ENCODE measurements at places on chromosomes 4 and X.
A peak's percentile ranks its signal among the peaks of the same experiment; 100 is the strongest.

- DNase-seq, result no peak
These were observed 909 bp upstream of the SLAIN2 start for GRCh38 chr4:48340276-48340964.

DNA sequence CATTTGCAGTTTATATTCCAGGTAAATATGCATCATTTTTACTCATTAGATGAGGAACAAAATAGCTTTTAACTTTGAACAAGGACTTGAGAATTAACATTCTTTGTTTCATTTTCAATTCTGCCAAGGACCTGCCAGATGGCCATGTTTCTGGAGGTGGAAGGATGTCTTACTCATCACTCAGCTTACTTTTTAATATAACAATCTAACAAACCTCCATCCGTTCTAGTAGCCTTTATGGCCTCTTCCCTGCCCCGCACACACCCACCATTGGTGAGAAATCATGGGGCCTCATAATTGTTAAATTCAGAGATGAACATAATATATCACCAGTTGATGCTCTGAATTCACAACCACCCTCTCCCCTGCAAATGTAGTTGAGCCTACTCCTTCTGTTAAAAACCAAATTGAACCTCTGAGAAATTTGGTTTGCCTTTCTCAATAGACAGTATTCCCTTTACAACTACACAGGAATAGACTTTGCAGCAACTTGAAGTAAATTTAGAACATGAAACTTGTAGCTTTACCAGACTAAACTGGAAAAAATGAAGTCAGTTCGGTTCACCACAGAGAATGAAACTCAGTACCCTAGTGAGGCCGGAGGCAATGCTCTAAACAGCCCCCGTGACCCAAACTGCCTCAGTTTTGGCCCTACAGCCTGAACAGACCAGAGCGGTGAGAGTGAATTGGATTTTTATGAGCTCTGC, 50.1 kb upstream of the ACSL4 start:
- DNase-seq, result no peak

GRCh38 chr4:26751004-26751403, 109.6 kb upstream of the STIM2 start:
- no peak for DNase-seq

DNA sequence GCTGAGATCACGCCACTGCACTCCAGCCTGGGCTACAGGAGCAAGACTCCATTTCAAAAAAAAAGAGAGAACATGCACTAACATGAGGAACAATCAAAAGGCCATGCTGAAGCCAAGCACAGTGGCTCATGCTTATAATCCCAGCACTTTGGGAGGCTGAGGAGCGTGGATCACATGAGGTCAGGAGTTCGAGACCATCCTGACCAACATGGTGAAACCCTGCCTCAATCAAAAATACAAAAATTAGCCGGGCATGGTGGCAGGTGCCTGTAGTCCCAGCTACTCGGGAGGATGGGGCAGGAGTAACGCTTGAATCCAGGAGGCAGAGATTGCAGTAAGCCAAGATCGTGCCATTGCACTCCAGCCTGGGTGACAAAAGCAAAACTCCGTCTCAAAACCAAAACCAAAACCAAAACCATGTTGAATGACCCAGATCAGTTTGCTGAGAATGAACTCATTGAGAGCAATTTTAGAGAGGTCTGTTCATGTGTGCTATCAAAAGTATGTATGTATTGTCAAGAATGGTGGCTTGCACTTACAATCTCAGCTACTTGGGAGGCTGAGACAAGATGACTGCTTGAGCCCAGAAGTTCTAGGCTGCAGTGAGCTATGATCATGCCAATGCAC, 44.8 kb downstream of the PDS5A start:
- no peak for DNase-seq

GRCh38 chrX:15160558-15161095, 109.3 kb downstream of the ASB9 start:
- no peak for DNase-seq

DNA sequence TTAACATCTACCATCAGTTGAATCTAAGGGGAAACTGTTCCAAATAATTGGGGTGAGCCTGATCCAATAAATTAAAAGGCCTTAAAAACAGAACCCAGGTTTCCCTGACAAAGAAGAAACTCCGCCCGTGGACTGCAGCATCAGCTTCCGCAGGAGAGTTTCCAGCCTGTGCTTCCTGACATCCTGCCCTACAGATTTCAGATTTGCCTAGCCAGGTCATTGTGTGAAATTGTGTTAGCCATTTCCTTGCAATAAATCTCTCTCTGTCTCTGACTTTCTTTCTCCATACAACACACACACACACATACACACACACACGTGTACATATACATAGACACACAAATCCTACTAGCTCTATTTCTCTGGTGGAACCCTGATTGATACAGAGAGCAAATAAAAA, 48.3 kb upstream of the LCORL start:
- no peak for DNase-seq

DNA sequence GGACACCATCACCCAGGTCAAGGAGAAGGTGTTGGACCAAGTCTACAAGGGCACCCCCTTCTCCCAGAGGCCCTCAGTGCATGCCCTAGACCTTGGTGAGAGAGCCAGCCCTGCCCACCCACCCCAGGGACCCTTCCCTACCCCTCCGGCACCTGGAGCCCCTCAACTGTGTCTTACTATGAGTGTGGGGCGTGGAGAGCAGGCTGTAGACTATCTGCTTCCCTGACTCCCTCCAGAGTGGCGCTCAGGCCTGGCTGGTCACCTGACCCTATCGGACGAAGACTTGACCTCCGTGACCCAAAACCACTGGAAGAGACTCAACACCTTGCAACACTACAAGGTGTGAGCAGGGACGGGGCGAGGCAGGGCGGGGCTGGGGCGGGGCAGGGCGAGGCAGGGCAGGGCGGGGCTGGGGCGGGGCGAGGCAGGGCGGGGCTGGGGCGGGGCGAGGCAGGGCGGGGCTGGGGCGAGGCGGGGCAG, 4.7 kb upstream of the SRPK3 start:
- DNase-seq, result no peak

- no peak for DNase-seq
These were observed 91.5 kb upstream of the GALNT7 start for GRCh38 chr4:173076903-173077634.

DNA sequence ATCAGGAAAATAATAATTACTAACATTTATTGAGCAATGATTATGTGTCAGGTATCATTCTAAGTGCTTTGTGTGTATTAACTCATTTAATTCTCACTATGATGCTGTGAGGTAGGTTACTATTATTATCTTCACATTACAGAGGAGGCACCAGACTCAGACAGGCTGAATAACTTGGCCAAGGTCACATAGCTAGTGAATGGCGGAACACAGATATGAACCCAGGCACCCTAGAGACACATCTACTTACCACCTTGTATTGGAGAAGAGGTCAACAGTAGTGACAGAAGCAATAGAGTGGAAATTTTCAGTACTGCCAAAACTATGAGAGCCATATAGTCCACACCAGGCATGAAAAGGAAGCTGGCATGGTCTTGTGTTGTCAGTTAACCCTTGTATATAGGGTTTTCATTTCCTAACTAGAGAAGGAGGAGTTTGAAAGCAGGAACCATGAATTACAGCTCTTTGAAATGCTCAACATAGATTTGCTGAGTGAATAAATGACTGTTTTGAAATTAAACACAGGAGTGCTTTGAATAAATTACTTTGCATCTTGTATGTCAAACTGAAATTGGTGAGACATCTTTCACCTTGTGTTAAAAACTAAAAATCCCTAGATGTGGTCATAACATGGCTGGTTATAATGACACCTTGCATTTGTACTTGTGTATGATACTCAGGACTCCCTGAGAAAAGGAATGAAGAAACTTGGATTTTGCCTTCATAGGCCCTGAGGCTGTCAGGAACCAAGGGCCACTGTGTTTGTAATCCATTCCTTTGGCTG, 71.8 kb downstream of the RTL9 start:
- DNase-seq, result no peak

- DNase-seq, result no peak
These were observed 159.9 kb downstream of the TRIML1 start for GRCh38 chr4:188299161-188299560.

GRCh38 chr4:45353161-45353560, 626.8 kb upstream of the GNPDA2 start:
- DNase-seq, result no peak

- no peak for DNase-seq
These were observed 662 bp downstream of the UBA1 start for GRCh38 chrX:47194194-47194787.

- no peak for DNase-seq
These were observed 52.9 kb downstream of the SLC7A11 start for GRCh38 chr4:138189206-138189605.

- DNase-seq, result no peak
These were observed 53.6 kb downstream of the ETNPPL start for GRCh38 chr4:108709234-108709633.

GRCh38 chr4:56048383-56048701, 99.6 kb downstream of the CEP135 start:
- no peak for DNase-seq

GRCh38 chrX:75303795-75304194, 29.9 kb downstream of the UPRT start:
- no peak for DNase-seq

DNA sequence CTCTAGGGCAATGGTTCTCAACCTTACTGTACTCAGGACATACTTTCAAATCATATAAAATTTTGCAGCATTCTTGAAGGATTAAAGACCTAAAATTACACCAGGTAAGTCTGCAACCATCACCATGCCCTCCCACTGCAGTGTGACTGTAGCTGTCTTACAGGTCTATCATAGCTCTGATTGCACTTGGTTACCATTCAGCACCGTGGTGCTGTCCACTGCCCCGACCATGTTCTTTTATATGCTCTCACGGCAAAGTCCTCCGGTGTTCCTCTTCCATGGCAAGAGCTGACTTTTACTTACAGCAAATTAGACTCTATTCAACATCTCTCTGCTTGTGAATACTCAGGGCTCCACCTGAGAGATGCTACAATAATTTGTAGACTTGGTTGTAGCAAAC, 11.5 kb downstream of the CRMP1 start:
- no peak for DNase-seq

DNA sequence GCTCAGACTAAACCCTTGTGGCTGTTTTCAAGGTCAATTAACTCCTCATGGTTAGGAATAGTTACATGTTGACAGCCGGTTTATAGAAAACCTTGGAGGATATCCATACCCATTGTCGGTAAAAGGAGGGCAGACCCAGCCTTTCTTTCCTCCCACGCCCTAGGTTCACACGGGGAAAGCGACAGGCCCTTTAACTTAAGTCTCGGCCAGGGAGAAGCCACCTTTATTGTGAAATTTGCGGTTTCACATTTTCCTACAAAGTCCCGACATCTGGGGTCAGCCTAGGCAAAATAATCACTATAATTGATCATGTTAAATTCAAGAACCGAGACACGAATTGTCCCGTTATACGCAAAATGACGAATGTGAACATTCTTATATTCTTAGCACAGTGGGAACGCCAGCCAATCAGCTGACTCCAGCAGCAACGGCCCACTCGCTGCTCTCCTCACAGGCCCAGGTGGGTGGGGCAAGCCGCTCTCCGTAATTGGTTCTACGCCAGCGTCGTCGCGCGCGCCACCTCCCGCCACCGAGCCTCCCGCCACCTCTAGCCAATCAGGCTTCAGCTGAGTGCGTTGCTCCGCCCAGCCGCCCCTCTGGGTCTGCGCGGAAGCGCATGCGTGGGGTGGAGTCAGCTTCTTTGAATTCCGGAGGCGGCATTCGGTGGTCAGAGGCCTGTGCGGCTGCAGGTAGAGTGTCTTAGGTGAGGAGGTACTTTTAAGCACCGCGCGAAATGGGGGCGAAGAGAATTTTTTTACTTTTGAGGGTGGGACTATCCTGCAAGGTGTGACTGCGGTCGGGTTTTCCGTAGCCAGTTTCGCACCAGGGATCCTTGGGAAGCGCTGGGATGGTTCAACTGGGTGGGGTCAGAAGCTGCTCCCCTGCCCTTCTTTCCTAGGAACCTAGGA, at the start of gene CENPI:
CENPI (plus strand) TSS at position 659 of the 908 bp plus-strand sequence. CDS start 2,867 bp downstream, outside the sequence.
- DNase-seq, result peak; percentile 77

- DNase-seq, result no peak
These were observed 29.2 kb downstream of the EFHC2 start for GRCh38 chrX:44314259-44314734.
